Adipocyte (in vitro differentiated cells): ENCODE measurements at places on chromosomes 6 and 20.

DNA sequence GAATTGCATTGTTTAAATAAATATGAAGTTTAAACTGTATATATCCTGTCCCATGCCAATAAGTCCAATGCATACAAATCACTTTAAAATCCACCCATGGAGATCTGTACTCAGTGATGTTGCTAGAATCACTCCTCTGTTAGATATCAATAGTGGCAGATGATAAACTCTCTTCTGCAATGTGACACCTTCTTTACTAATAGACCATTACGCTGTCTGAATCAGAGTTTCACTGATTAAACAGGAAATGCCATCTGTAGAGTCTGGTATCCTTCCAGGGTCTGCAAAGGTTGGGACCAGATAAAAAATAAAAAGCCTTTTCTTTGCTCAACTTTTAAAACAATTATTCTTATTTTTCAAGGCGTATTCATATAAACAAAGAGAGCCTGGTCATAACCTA is 134.5 kb downstream of the EDN3 start:
- DNase-seq = no peak

DNA sequence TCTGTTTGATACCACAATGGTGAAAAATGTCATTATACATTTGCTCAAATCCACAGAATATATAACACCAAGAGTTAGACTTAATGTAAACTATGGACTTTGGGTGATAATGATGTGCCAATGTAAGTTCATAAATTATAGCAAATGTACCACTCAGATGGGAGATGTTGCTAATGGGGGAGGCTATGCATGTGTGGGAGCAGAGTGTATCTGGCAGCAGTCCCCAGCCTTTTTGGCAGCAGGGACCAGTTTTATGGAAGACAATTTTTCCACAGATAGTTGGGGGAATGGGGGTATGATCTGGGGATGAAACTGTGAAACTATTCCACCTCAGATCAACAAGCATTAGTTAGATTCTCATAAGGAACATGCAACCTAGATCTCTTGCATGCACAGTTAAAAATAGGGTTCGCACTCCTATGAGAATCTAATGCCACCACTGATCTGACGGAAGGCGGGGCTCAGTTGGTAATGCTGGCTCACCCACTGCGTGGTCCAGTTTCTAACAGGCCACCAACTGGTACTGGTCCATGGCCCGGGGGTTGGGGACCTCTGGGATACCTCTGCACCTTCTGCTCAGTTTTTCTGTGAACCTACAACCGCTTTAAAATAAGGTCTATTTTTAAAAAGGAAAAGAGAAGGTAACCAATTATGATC is 8.0 kb downstream of the HLA-DQA1 start:
- DNase-seq = no peak

GRCh38 chr20:34579191-34579978 is 20.9 kb downstream of the MAP1LC3A start:
- DNase-seq = peak; percentile 91

DNA sequence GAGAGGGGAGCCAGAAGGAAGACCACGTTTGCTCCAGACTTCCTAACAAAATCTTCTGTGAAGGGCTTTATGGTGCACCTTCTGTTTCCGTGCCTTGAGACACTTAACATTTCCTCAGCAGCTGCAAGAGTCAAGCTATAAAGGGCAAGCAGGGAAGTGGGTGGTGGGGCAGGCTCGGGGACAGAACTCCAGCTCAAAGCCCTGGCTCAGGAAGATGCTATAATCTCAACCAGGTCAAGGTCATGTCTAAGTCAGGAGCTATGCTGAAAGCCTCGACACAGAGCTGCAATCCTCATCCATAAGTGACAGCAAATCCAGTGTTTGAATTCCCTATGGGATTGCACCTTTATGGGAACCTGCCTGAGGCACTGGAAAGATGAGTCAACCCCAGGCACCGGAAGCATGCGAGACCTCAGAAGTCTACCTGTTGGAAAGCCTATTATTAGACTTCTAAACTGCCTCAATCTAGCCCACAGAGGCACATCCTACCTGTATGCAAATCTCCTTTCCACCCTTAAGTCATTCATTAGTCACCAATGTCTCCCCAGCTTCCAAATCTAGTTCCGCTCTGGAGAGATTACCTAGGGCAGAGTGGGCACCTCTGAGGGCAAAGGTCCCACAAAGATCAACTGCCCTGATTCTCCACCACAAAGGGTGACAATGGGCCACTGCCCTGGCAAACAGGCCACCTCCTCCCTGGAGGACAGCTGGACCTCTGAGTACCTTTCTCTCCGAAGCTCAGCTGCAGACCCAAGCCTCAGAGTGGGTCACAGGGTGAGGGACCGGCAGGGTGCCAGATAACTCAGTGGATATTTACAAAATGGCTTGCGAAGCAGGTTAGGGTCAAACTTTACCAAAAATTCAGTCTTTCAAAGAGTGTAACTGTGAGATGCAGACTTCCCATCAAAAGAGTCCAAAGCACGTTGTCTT is 287.0 kb downstream of the CDC5L start:
- no peak for DNase-seq

DNA sequence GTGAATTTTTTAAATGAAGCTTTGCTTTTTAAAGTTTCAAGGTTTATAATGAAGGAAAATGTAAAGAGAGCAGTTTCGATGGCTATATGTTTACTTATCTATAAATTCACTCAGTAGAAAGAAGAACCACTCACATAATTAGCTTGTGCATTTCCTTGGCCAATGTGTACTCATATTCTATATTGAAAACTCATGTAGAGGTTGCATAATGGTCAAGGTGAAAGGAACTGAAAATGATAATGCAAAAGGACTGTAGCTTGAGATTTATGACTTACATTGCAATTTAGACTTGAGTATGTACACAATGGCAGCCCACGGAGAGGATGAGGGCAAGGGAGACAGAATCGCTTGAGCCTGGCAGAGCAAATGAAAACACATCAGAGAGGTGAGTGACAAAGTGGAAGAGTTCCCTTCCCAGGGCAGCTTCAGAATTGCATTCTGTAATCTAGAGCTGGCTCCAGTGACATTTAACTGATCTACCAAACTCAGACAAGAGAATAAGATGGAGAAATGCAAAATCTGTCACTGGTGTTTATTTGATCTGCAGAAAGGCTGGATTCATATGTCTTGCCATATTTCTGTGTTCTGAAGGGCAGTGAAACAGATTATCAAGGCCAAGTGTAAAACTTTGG is 191.8 kb downstream of the TMEM200A start:
- DNase-seq = no peak

GRCh38 chr6:88380083-88380482 is 213.9 kb upstream of the CNR1 start:
- DNase-seq = peak; percentile 64

DNA sequence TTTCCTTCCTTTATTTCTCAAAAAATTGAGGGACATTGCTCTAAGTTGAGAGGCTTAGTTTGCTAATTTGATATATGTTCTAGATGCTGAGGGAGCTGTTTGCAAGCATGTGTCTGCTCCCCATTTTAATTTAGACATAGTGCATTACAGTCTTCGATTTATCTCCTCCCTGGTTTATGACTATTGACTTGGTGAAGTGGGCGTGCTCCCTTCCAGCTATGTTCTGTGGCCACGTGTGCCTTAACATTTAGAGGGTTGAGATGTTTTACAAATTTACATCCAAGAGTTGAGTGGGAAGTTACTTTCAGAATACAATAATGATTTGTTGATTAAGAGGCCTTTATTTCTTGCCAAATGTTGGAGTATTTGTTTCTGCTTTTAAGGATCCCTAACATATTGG is 48.2 kb downstream of the KLHL32 start:
- no peak for DNase-seq

DNA sequence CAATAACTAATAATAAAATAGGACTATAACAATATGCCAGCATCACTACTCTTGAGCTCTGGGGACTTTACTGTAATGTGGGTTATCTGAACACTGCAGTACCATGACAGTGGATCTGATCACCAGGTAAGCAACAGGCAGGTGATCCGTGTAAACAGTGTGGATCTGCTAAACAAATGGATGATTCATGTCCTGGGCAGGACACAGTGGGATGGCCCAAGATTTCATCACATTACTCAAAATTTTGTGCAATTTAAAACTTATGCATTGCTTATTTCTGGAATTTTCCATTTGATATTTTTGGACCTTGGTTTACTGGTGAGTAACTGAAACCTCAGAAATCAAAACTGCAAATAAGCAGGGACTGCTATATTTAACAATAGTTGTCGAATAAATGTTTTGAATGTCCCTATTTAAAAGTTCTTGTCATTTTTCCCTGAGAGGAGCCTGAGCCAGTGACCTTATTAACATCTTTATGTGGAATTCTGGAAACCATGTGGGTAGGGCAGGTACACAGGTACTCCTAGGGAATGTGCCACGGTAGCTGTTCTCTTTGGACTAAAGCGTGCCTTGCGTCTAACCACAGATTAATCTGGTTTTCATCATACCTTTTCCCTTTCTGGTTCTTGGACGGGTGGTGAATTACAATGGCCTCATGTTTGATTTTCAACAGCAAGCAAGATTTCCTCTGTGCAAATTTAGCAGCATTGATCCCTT is 214.5 kb upstream of the SASH1 start:
- peak; percentile 73 for DNase-seq

DNA sequence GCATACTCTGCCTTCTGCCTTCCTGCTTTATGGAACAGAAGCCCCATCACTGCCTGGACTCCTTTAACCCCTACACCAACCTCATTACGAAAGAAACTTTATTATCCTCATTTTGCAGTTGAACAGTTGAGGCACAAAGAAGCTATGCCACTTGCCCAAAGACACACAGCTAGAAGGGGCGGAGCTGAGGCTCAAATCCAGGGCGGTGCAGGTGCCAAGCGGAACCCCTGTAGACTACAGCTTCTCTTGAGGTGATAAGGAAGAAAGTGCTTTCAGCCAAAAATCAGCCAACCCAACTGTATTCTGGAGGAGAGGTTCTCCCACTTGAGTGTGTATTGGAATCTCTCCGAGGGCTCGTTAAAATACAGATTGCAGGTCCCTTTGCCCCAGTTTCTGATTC is 90.5 kb downstream of the PRND start:
- DNase-seq = no peak

DNA sequence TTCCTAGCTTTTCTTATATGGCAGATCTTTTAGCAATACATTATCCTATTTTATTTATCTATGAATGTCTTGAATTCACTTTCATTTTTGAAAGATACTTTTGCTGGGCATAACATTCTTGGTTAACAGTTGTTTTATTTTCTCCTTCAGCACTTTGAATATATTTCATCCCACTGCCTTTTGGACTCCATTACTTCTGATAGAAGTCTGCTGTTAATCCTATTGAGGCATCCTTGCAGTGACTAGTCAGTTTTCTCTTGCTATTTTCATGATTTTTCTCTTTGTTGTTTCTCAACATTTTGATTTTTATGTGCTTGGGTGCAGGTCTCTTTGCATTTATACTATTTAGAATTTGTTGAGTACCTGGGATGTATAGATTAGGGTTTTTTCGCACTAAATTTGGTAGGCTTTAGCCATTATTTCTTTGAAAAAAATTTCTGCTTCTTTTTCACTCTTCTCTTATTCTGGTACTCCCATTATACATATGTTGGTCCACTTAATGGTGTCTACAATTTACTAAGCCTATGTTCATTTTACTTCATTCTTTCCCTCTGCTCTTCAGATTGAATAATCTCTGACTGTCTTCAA is 53.2 kb downstream of the PHACTR3 start:
- DNase-seq = peak; percentile 3

GRCh38 chr20:57069442-57069841 is 197.0 kb downstream of the BMP7 start:
- DNase-seq = no peak

GRCh38 chr20:50472693-50473664 is 37.2 kb upstream of the PTPN1 start:
- DNase-seq = no peak

- DNase-seq = no peak
Observed at GRCh38 chr6:158955255-158955654, 44.7 kb downstream of the RSPH3 start.

- DNase-seq = peak; percentile 21
Observed at GRCh38 chr6:16765235-16765634, 4.0 kb upstream of the ATXN1 start.

DNA sequence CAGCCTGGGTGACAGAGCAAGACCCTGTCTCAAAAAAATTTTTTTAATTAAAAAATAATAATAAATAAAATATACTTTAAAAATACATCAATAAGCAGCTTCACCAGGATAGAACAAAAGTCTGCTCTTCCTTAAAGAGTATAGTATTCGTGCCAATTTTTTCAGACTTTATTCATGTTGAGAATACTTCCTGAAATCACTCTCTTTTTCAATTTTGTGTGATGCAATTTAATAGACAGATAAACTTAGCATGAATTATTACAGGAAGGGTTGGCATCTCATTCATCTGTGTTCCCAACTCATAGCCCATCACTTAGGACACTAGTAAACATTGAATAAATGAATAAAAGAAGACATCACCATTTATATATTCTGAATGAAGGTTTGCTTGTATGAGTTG is 52.4 kb downstream of the IPCEF1 start:
- no peak for DNase-seq

DNA sequence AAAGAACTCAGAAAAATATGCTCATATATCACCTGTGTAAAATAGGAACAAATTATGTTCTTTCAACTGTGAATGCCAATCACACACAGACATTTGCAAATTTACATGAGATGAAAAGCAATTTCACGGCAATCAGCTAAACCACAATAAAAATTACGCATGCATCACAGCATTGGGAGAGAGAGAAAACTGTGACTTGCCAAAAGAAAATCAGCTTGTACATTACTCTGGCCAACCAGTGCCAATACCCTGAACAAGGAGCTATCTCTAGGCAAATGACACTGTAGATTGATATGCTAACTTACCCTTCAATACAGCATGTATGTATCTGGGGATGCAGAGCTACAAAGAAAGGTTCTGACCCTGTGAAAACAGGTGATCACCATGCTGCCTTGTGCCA is 515.6 kb downstream of the EYS start:
- no peak for DNase-seq

DNA sequence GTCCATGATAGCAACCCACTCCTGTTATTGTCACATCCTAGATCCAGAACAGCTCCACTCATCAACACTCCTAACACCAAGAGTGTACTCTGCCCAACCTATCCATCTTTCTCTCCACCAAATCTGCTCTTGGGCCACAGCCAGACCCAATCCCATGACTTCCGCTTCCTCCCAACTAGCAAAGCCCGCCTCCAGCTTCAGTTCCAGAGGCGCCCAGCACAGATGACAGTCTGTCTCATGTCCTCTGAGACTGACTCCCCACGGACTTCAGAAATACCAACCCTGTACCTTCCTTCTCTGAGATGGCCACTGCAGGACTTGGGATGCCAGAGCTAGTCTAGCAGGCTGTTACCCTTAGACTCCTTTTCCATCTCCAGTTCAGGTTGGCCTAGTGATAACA is 48.6 kb downstream of the DTNBP1 start:
- no peak for DNase-seq

GRCh38 chr20:62064770-62065673 is 659 bp downstream of the TAF4 start:
- peak; percentile 49 for DNase-seq

GRCh38 chr20:25470045-25470444 is 62.6 kb downstream of the GINS1 start:
- peak; percentile 10 for DNase-seq

GRCh38 chr20:35312318-35312717 is 20.1 kb upstream of the FAM83C start:
- peak; percentile 86 for DNase-seq
